ENCODE measurements at places on chromosomes 7 and 10.

GRCh38 chr10:49527061-49527460, 11.9 kb downstream of the ERCC6 start:
- DNase-seq: no peak

DNA sequence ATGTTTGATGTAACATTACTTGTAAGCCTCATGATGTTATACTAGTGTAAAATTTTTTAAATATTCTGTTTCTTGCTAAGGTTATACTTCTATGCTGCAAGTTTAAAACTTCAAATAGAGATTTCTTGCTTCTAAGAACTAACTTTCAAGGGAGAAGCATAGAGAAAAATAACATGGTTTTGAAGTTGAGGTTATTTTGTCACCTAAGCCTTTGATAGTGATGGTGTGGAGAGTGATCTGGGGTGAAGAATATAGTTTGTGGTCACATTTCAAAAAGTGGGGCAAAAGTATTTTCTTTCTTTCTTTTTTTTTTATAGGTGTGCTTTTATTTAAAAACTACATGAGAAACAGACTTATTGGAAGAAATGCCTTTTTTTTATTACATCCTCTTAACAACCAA, 162.4 kb downstream of the GATA3 start:
- DNase-seq: no peak

GRCh38 chr7:130881091-130881798, 147.2 kb upstream of the KLF14 start:
- no peak for DNase-seq

GRCh38 chr7:9148687-9149086, 715.3 kb downstream of the NXPH1 start:
- no peak for DNase-seq

DNA sequence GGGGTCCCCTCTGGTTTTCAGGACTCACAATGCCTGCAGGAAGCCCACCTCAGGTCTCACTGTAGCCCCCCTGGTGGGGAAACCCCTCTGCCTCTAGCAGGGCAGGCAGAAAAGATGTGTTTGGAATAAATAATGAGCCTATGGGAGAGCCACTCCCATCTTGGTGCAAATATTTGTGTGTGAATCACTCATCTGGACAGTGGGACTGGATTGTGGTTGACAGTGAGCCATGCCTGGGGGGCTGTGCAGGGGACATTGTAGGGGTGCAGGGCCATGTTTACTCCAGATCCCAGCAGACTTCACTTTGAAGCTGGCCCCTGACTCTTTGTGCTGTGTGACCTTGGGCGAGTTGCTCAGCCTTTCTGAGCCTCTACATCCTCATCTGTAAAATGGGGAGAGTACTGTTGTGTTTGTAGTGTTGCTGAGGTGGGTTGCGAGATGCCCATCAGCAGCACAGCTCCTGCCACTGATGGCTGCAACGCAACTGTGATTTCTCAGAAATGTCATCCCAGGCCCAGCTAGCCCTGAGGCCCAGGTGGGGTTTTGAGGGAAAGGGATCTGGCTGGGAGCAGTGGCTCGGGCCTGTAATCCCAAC, 20.7 kb downstream of the GTF2IRD1 start:
- no peak for DNase-seq

Measured in AG09309 (cell line).